Activated T-helper 9 cell treated with anti-CD3 and anti-CD28 coated beads, Interleukin-2, amount 50 U/mL, for 16 hours (primary cell): ENCODE measurements at places on chromosomes 16 and 17.

DNA sequence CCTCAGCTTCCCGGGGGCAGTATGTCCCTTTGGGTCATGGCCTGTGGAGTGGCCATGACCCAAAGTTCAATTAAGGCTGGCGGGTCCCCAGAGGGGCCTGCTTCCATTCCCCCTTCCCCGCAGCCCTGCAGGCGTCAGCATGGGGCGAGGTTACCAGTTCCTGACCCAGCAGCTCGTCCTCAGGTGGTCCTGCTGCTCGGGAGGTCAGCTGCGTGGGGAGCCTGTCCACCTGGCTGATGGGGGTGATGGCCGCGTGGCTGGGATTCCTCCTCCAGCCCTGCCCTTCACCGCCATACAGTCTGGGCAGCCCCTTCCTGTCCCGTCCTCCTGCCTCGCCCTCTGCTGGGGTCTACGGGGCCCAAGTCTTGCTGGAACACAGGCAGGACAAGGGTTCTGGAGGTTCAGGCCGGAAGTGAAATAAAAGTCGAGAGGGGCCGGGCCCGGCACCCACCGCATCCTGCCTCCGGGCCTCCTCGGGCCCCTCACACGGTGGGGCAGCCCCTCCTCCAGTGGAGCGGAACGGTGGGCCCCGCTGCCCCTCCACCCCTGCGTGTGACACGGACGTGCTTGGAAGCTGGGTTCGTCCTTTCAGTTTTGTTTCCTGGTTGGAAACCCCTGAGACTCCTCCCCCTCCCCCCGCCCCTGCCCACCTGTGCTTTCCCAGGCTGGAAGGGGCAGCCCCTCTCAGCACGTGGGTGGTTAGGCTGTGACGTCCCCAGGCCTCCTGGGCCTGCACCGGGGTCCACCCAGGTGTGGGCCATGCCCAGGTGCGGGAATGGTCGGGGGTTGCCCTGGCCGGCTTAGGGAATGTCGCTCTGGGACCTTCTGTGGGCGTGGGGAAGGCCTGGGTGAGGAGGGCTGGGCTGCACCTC, 6.8 kb downstream of the UBALD2 start:
- DNase-seq: peak; percentile 74

DNA sequence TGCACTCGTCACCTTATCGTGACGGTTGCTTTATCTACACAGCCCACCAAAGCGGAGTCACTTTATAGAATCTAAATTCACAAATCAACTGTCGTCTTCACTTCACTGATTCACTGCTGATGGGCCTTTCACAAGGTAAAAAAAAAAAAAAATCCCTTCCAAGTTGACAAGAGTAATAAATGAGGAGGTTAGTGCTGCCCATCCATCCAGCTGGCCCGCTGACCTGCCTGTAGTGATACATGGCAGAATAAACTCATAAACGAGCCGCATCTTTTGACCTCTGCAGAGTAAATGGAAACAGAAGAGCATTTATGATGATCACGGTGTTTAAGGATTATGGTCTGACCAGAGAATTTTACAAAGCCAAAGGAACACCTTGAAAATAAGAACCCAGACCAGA, 227.3 kb upstream of the IRX5 start:
- DNase-seq: no peak

DNA sequence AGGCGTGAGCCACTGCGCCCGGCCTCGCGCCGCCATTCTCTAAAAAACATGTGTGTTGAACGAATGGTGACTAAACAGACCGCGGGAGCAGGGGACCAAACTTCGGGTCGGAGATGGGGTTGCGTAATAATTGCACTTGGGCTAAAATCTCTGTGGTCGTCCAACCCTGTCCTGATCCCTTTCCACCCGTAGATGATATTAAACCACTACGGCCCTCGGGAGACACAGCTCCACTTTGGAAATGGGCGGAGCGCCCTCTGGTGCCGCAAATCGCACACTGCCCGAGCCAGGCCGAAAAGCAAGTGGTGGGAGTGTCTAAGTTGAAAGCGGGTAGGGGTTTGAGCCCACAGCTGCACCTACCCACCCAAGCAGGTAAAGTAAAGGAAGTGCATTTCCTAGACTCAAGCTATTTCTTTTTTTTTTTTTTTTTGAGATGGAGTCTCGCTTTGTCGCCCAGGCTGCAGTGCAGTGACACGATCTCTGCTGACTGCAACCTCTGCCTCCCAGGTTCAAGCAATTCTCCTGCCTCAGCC, 17.0 kb downstream of the CAVIN1 start:
- peak; percentile 74 for DNase-seq

GRCh38 chr17:35089586-35090296, 26.2 kb upstream of the RFFL start:
- DNase-seq: peak; percentile 24

DNA sequence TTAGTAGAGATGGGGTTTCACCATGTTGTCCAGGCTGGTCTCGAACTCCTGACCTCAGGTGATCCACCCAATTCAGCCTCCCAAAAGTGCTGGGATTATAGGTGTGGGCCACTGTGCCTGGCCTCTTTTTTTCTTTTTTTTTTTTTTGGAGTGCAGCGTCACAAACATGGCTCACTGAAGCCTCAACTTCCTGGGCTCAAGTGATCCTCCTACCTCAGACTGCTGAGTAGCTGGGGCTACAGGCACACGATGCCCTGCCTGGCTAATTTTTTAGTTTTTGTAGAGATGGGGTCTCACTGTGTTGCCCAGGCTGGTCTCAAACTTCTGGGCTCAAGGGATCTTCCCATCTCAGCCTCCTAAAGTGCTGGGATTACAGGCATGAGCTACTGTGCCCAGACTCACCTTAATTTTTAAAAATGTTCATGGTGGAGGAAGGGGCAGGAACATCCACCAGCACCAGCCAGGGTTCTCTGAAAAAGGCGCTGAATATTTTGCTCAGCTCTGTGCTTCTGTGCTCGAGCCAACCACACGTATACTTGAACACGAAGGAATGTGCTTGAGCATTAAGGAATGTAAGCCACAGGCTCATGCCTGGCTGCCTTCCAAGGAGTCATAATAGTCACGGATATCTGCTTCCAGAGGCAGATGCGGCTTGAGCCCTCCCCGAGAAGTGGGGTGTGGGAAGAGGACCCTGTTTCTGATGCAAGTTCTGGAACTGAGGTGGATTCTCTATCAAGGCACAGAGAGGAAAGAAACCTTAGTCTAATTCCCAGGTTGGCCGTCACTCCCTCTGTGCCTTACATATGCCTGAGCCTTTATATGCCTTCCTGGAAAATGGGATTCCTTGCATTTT, 65.5 kb upstream of the CREBBP start:
- DNase-seq: no peak

- no peak for DNase-seq
Observed at GRCh38 chr16:871562-872345, 71.2 kb upstream of the GNG13 start.
